ENCODE measurements at places on chromosomes 2 and 18. TPM values are rescaled to one million over a fixed set of nuclear protein-coding genes. Genes with fewer than 3 reads are reported as not detected.

The ARHGAP28 gene
- total RNA-seq, result 0.63 TPM

The TRABD2A gene
- total RNA-seq, result 5.7 TPM

The CRYBA2 gene
- total RNA-seq, result not detected

The POTEJ gene
- total RNA-seq, result not detected

The OTOS gene
- not detected for total RNA-seq

The IL1RN gene
- total RNA-seq, result not detected

The CENPA gene
- total RNA-seq, result 5.7 TPM

The GALNT14 gene
- 1.4 TPM for total RNA-seq

DNA sequence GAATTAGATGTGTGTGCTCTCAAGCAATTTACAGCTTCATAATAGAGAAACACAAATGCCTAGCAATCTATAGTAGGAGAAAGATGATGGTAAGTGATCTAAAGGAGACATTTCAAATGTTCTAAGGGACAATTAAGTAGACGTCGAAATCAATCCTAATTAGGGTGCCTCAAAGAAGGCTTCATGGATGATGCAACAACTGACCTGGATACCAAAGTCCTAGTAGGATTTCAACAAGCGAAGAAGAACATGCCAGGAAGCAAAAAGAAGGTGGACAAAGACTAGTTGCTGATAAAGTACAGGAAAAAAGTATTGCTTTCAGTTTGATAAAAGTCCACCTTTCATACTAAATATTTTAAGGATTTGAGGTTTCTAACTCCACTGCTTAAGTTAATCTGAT is 12.5 kb downstream of the FIGN start:
- DNase-seq, result no peak

GRCh38 chr2:37068686-37069085 is 15.5 kb downstream of the HEATR5B start:
- no peak for DNase-seq

DNA sequence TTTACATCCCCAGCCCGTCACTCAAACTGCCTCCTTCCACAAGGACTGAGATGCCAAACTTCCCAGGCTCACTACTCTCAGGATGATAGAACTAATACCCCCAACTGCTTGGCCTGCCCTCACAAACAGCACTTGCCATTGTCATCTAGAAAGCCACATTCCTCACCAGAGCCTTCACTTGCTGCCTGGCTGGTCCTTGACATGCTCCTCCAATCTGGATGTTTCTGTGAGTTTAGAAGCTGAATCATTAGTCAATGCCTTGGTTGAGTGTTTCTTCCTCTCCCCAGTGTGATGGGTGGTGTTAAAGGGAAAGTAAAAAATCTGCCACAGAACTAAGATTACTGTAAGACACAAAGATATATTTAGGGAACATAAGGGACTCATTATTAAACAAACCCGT is 52.5 kb downstream of the MARCHF4 start:
- DNase-seq, result peak; percentile 78

DNA sequence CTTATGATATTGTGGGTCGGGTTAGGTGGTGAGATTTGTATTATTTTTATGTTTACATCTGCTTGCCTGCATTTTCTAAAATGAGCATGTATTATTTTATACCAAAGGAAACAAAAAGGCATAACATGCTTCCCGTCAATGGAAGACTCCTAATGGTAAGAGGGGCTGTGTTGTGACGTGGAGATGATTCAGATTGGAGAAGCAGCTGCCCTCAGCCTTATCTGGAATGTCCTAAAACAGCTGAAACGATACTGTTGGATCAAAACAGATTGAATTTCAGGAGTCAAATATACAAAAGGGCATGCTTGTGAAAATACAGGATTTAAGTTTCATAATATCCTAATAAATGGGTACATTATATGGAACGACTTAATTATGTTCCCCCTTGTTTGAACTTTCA is 19.0 kb downstream of the DGKD start:
- DNase-seq, result no peak

DNA sequence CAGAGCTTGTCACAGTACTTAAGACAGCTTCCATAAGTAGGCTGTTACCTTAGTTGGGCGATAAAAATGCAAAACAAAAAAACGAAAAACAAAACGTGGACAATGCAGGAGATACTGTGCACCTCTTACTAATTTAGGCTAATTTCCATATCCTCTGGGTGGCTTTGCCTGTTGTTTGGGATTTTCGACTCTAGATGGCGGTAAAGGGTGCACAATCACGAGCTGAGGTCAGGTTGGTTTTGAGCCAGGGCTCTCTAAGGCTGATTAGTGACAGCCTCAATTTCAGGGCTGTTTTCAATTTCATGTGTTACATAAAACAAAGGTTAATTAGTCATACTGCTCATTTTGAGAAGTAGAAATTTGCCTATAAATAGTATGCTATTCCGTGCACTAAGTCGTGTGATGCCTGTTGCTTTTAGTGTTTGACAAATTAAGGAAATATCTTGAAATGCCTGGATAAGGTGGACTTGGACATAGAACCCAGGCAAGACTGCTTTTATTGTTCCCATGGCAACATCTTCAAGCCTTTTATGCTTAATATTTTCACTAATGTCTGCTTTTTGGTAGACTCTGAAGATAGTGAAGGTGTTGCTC is 493.1 kb downstream of the SOCS6 start:
- peak; percentile 57 for DNase-seq

DNA sequence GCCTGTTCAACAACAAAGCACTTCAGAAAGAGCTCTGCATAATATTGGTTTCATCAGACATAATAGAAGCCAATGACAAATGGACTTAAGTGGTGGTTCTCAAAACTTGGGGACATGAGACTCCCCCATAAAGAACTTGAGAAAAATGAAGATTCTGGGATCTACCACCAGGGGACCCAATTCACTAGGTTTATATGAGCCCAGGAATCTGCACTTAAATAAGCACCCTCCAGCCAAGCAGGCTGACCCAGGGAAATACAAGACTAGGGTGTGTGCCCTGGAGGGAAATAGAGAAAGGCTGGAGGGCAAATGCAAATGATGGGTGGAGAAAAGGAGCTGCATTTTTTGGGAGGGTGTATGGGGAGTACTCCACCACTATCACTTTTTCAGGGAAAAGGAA is 52.5 kb downstream of the SATB2 start:
- DNase-seq, result peak; percentile 28

DNA sequence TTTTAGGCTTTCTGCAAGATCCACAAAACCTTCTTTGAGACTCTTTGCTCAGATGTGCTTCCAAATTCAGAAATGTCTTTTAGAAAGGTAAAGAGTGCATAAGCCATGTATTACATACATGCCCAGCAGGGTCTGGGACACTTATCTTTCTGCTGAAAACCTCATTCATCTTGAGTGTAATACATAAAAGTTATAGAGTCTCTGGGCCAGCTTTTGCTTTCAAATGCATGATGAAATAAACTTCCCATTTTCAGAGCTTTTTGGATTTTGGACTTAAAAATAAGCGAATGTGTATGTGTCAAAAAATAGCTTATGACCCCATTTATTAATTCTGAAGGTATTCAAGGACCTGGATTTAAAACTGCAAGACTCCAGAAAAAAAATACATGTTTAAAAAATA is 8.0 kb downstream of the CYRIA start:
- no peak for DNase-seq

DNA sequence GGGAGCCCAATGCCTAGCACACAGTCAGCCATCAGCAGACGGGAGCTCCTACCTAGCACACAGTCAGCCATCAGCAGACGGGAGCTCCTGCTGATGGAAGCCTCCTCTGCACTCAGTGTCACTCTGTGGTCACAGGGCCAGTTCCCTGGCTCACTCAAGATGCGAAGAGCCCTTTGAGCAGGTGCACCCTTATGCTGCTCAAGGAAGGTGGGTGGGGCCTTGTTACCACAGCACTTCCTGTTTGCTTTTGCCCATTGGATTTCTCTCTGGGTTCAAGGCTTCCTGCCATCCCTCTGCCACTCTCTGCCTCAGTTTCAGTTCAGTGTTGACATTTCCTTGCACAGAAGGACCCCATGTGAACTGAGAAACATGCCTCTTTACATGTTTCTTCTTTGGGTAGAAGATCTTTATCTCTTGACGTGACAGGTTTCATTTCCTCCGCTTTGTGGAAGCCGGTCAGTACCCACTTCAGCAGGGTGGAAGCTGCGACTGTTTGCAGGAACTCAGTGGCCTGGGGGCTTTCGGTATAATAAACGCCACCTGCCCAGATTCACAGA is 11.6 kb downstream of the TRIB2 start:
- no peak for DNase-seq

- DNase-seq, result peak; percentile 70
Observed at GRCh38 chr2:195489101-195489500, 167.9 kb upstream of the SLC39A10 start.

DNA sequence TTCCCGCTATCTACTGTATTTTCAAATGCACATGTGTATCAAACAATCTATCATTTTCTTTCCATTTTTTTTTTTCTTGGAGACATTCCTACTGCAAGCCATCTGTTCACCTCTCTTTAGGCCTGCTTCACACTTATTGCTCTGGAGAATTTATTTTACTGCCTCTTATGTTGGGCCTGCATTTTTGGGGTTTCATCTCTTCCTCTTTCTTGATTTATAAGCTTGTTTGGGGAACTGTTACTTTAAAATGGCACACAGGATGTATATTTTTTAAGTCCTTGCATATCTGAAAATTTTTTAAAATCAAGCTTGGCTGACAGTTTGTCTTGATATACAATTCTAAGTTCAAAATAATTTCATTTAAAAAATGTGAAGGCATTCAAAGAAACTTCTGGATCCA is 3.5 kb upstream of the RAB27B start:
- DNase-seq, result no peak

DNA sequence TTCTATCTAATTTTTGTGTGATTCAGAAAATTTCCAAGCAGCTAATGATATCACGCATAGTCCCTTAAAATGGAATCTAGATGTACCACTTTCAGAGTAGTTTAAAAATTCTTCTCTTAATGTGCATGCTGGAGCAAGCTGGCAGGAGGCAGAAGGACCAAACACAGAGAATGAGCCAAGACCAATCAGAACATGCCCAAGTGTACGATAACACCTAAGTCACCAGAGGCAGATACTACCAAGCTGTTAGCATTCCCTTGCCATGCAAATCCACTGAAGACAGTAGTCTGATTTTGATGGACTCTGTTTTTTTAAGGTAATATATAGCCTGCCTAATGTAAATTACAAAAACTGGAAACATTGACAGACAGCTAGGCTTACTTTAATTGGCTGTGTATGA is 109.3 kb downstream of the DNAH7 start:
- no peak for DNase-seq

GRCh38 chr18:39843546-39843945 is 2111.5 kb upstream of the PIK3C3 start:
- DNase-seq, result no peak

- no peak for DNase-seq
Observed at GRCh38 chr2:8570637-8571036, 111.2 kb upstream of the ID2 start.

DNA sequence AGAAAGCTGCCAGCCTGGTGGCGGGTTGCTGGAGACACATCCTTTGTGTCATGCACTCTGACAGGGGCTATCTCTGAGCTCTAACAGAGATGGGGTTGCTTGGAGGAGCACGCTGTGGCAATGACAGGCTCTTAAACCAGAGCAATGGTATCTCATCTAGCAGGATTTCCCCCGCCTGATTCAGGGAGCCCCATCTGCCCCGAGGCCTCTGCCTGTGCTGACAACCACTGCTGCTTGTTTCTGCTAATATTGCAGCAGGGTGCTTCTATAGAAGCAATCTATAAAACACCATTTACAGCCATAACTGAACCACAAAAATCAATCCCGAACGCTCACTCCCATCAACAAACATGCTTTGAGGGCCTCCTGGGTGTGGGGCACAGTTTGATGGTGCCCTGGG is 12.8 kb upstream of the DNPEP start:
- DNase-seq, result no peak

DNA sequence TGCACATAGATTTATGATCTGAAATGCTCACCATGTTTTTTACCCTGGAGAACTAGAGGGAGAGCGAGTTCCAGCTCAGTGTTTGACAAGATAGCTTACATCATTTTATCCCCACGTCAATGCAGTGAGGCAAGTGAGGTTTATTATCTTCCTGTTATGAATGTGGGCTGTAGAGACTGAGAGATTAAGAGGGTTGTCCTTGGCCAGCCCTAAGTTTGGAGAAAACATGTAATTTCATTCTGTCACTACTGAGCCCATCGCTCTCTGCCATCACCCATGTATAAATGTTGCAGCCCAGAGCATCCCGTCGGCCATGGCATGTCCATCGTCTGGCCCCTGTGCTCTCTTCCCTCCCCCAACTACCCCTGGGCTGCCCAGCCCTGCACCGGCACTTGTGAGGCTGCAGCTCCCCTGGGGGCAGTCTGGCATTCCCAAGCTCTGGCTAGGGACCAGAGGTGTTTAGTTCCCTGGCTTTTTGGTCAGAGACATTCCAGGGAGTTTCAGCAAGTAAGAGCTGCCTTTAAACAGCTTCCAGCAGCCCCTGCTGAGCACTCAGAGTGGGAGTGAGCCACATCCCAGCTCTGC is 136.7 kb downstream of the ANTXR1 start:
- DNase-seq, result peak; percentile 73

- peak; percentile 50 for DNase-seq
Observed at GRCh38 chr2:186459009-186459408, 27.1 kb upstream of the ZC3H15 start.

DNA sequence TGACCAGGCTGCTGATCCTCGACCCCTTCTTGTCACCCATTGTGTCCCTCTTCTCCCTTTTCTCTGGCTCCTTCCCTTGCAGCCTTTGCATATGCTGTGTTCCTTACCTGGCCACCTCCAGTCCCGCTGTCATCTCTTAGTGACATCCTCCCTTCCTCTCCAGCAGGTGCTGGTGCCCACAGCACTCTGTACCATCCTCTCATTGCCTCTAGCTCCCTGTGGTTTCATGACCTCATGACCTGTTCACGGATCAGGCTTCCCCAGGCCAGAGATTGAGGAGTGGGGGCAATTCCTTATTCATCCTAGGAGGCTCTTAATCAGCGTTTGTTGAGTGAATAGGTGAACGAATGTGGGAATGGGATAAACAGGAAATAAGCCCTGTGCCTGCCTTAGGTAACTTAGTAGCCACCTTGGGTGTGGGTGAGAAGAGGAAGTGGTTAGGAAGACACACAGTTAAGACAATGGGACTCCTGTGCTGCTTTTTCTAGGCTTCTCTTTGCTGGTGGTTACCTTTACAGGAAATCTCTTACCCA is 35.5 kb downstream of the ITGA6 start:
- DNase-seq, result no peak

DNA sequence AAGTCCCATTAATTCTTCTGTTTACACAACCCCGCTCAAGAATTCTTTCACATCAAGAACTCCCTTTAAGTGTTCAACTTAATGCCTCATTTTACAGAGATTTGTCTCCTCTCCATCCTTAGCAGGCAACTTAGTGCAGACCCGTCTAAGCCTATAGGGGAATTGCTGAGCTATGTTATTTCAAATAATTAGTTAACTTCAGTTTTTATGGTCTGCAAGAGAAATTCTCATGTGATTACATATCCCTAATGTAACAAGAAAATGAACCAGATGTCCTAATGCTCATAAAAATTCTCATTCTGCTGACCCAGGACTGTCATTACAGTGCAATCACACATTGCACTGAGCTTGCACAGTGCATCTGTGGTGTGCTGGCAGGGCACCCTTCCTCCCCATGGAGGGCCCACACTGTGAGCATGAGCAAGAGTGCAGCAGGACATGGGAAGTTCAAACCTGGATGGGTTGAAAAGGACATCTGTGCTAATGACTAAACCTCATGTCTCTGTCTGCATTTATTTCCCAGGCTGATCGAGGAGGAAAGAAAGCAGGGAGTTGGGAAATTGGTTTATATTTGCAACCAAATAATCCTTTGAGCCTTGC is 97.1 kb downstream of the COL5A2 start:
- DNase-seq, result peak; percentile 53

Measured in GM23248 (cell line).